NCI-H1092 (cell line): ENCODE measurements at places on chromosomes 3 and 15.

DNA sequence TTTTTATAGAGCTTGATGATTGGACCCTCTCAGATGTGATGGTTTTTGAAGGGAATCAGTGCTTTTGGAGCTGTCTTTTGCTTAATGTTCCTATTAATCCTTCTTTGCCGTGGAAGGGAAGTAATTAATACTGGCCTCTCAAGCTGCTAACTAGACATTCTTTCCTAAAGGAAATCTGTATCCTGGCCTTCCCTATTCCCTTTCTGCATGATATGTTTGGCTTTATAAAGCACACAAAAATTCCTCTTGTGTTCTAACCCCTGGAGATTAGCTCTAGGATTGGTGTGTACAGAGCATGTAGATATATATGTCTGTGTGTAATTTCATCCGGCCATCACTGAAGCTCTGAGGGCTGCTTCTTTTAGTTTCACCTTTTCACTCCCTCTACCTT, 6.9 kb downstream of the ATXN7 start:
- DNase-seq: no peak

DNA sequence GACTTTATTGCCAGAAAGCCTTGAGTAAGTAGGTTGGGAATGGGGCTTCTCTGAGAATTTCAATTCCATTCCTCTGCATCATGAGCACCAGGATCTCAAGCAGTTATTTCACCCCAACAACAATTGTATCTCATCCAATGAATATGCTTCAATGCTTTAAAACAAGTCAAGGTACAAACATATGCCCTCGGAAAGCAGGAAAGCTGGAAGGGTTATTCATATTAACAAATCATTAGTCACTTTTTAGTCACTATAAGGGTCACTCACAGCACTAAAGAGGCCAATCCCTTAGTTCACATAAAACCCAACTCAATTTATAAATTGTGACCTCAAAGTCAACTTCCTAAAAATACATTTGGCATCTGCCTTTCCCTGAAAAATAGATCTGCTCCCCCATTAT, 16.2 kb downstream of the MB21D2 start:
- no peak for DNase-seq

GRCh38 chr3:110905121-110905520, 166.5 kb upstream of the NECTIN3 start:
- no peak for DNase-seq

GRCh38 chr3:190692256-190692655, 170.2 kb downstream of the GMNC start:
- DNase-seq: no peak

DNA sequence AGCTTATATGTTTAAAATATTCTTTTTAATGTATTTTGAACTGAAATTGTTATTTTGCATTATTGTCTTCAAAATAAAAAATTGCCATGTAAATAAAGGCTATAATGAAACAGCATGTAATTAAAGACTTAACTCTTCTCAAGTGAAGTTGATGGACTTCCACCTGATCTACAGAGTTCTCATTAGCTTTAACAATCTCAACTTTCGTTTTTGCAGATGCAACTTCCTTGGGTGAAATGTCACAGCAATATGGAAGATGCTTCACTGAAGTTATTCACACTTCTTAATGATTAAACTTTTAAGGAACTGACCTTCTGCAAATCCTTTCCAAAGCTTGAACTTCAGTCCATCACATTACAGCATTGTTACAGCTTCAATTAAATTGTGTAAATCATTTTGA, 63.6 kb downstream of the OSTN start:
- no peak for DNase-seq

GRCh38 chr3:17515445-17516234, 226.8 kb downstream of the TBC1D5 start:
- DNase-seq: no peak

DNA sequence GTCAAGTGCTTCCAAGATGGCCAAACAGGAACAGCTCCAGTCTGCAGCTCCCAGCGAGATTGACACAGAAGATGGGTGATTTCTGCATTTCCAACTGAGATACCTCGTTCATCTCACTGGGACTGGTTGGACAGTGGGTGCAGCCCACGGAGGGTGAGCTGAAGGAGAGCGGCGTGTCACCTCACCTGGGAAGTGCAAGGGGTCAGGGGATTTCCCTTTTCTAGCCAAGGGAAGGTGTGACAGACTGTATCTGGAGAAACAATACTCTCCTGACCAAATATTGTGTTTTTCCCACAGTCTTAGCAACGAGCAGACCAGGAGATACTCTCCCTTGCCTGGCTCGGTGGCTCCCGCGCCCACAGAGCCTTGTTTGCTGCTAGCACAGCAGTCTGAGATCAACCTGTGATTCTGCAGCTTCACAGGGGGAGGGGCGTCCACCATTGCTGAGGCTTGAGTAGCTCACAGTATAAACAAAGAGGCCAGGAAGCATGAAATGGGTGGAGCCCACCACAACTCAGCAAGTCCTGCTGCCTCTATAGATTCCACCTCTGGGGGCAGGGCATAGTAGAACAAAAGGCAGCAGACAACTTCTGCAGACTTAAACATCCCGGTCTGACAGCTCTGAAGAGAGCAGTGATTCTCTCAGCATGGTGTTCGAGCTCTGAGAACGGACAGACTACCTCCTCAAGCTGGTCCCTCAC, 293.5 kb upstream of the SUCLG2 start:
- DNase-seq: no peak

GRCh38 chr3:98903705-98904481, 2.4 kb upstream of the DCBLD2 start:
- DNase-seq: no peak

GRCh38 chr3:154085799-154086198, 35.4 kb upstream of the ARHGEF26 start:
- DNase-seq: no peak

GRCh38 chr3:52742418-52743041, 28.2 kb downstream of the NEK4 start:
- DNase-seq: no peak
